NCI-H1930 (cell line): ENCODE measurements at places on chromosomes 6 and 20.

DNA sequence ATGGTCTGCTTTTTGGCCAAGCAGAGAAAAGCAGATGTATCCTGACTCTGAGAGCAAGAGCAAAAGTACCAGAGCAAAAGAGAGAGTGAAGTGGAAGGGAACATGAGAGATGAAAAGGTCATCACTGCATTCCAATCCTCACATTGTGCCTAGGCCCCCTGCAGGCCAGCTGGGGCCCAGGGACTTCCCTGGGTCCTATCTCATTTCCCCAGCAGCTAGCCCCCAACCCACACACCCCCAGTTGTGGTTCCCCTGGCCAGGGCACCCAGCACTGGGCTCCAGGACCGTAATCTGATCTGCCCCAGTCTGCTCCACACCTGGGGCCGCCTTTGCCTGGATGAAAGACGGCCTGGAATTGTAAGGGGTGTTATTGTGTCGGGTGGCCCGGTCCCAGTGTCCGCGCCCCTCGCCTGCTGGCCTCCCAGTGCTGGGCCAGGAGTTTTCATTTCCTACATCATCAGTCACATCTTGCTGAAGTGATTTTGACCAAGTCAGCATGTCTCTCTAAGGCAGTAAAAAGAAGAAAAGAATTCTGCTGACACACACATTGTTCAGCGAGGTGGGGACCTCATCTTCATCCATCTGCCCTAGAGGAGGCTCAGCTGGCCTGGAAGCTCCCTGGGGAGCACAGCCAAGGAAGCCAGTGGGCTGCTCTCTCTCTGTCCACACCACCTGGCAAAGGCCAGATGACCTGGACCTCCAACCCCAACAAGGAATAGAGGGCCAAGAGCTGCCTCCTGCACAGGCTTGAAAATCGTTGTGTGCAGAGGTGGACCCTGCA lies 4.0 kb upstream of the BMP7 start:
- no peak for DNase-seq

DNA sequence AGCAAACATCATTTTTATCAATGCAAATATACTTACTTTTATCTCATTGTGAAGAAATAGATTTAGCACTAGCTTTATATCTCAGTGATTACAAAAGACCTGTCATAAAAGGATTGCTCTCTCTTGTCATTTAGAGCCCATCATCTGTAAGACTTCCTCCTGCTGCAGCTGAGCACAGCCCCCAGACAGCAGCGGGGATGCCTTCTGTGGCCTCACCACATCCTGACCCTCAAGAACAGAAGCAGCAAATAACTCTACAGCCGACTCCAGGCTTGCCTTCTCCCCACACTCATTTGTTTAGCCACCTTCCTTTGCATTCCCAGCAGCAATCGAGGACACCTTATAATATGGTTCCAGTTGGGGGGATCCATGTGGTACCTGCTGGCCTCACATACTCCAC lies 127.0 kb upstream of the EDN1 start:
- no peak for DNase-seq

GRCh38 chr6:134795001-134795400 lies 154.9 kb downstream of the ALDH8A1 start:
- DNase-seq = no peak

DNA sequence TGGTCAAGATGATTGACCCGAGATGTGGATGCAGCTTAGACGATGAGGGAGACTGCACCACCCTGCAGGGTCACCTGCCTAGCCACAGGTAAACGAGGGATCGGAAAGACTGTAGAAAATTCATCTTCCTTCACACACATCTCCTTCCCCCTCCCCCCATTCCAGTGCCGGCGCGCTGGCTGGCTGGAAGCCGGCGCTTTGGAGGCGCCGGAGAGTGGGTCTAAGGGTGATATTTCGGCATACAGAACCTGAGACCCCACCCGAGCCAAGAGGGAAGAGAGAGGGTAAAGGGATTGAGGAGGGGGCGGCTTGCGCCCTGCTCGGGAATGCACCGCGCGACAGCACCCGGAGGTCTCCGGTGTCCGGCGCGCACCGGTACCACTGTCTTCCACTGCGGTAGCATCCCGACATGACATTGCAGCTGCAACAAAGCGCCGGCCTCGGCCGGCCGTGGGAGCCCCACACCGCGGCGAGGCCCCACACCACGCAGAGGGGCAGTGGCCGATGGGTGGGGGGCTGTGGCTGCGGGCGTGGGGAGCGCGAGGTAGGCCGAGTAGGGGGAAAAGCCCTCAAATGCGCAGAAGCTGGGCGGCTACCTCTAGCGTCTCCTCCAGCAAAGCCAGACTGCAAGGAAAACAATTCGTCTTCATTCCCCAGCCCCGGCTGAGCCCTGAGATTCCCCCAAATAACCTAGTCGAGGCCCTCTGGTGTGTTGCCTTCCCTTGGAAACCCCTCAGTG lies 984 bp downstream of the TNFRSF21 start:
- DNase-seq = no peak

DNA sequence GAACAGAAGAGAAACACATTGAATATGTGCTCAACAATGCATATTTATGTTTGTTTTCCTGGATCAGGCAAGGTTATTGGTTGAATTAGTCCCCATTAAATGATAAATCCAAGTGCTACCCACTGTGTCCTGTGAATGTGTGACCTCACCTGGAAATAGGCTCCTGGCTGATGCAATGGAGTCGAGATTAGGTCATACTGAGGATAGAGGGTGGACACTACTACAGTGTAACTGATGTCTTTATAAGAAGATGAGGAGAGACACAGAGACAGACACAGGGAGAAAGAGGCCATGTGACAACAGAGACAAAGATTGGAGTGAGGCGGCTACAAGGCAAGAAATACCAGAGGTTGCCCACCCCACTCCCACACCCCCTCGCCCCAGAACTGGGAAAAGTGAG lies 559.3 kb downstream of the C6orf118 start:
- DNase-seq = no peak

GRCh38 chr20:24588047-24588635 lies 118.7 kb downstream of the SYNDIG1 start:
- no peak for DNase-seq

DNA sequence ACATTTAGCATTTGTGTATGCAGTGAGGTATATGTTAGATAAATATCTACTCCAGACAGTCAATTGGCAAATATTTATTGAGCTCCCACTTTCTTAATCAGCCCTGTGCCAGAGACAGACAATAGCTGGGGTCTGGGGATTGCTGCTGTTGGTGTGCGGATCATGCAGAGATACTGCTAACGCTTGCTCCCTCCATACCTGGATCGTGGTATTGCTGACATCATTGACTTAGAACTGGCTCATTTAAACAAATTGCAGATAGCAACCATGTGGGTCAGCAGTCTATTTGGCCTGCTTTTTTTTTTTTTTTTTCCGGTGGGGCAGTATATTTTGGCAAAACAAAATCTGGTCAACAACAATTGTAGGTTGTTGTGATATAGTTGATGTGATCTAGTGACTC lies 9.5 kb downstream of the ARID1B start:
- no peak for DNase-seq

DNA sequence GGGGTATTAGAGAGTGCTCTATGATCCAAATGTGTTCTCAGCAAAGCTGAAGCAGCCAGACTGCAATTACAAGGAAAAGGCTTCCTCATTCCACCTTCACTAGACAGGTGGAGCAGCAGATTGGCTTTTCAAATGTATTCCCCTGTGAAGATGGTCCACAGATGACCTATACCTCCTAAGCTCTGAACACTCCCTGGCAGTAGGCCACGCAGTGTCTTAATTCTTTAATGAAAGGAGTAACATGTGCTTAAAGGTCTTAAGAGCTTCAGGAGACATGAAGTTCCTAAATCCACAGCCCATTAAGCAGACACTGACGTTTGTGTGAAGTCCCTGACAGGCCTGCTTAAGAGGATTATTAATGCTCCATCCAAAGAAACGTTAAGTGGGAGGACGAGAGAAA lies 138.9 kb upstream of the NUP153 start:
- DNase-seq = no peak

DNA sequence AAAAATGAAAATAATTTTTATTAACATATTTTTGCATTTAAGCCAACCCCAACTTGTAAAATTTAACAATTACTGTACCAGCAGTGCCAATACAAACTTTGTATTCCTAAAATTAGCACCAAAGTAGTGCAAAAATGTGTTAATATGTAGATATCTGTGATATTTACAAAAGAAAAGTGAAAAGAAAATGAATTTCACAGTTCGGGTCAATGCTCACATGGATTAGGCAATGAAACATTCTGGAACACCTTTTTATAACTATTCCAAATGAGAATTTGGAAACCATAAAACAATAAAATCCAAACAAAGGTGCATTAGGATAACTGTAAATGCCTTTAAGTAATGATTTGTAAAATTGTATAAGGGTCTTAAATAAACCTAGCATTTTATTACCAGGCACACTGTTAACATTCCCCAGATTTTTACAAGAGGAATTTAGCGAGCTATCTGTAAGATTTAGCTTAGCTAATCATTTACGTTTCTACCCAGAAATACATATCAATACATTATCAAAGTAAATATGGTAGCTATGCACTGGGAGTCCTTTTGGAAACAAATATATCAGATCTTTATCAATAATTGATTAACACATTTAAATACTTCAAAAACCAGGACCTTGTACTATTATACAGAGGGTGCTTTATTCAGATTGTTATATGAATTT lies 112.2 kb downstream of the MTFR2 start:
- DNase-seq = no peak

GRCh38 chr6:41656002-41656691 lies 17.9 kb downstream of the MDFI start:
- DNase-seq = no peak

DNA sequence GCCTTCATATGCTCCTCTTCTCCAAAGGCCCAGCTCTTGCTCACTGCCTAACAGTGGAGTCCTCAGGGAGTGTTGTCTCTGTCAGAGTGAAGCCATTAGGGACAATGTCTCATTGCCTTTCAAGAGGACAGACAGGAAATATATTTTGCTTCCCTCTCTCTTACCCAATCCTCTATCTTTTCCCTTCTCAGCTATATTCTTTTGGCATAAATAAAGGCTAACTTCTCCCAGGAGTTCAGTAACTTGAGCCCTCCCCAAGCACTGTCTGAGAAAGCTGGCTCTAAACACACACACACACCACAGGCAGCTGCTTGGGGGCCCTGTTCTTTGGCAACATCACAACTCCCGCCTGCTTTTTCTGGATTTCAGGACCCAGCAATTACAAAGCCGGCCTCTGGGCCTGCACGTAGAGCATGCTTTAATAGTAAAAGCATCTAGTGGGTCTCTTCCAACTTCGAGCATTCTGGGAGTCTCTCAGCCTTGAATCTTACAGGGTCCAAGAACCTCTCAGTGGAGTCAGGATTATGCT lies 34.7 kb upstream of the LAMA4 start:
- DNase-seq = no peak

GRCh38 chr6:159256128-159256527 lies 86.9 kb downstream of the FNDC1 start:
- no peak for DNase-seq

DNA sequence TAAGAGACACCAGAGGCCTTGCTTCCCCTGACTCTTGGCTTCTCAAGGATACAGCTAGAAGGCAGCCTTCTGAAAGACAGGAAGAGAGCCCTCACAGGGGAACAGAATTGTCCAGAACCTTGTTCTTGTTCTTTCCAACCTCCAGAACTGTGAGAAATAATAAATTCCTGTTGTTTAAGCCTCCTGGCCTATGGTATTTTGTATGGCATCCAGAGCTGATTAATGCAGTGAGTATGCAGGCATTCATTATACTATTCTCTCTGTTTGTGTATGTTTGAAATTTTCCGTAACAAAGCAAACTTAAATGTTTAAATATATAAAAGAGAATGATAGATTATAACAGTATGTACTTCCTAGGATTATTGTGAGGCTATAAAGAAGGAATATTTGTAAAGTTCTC lies 903.4 kb upstream of the FLRT3 start:
- no peak for DNase-seq

- no peak for DNase-seq
Observed at GRCh38 chr6:89239338-89239737, 22.2 kb upstream of the GABRR1 start.

- DNase-seq = no peak
Observed at GRCh38 chr6:63611560-63611959, 24.0 kb upstream of the PHF3 start.

DNA sequence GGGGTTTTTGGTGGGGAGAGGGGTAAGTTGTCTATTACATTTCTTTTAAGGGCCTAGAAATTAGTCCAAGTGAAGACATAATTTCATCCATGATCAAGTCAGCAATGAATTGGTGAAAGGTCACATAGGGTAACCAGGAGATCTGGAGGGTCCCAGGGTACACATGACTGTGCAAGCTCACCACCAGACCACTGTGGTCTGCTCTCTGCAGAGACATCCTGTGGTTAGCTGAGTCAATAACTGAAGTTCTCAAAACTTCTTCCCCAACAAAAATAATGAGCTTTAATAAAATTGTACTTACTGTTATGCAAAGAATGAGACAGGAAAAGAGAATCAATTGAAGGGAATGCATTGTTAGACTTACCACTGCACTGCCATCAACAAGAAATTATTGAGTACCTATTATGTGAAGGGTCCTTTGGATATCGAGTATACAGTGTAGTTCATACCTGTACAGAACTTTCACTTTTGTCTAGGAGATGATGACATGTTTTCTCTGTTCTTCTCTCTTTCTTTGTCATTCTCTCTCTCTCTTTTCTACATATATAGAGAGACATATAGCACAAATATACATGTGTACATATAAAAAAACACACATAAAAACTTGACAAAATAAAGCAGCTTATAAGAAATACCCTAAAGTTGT lies 209.8 kb downstream of the GJA1 start:
- DNase-seq = no peak

- DNase-seq = no peak
Observed at GRCh38 chr6:161396539-161396938, 122.7 kb upstream of the AGPAT4 start.

DNA sequence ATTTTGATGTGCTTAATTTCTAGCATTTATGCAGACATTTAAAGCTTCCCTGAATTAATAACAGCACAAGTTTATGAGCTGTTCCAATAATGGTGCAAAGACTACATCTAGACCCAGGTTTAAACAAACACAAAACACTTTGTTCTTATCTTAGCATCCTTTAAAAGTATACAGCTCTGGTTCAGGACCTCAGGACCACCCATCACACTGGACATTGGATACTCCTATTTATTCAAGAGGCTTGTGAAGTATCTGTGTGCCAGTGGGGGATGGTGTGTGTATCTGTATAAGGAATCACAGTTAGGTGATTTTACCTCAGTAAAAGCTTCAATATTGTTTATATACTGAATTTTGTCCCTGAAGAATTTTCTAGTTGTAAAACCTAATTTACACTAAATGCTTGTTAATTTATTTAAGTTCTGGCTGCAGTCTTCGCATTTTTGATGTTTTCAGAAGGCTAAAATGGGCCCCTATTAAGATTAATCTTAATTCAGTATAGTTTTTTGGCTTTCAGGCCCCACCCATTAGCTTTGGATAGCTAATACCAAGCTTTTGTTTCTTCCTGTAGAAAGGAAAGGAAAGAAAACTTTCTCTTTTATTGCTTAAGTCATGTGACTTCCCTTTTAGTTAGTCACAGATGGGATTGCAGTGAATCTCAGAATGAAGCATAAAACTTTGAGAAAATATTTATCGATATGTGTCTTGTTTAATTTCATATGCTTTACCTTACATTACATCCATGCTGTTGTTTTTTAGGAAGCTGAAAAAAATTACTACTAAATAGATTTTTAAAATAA lies 13.1 kb downstream of the LIN28B start:
- no peak for DNase-seq
